ENCODE measurements at places on chromosomes 12 and 14. TPM values are rescaled to one million over a fixed set of nuclear protein-coding genes. Genes with fewer than 3 reads are reported as not detected.

GRCh38 chr12:74490390-74491064 lies 47.1 kb upstream of the ATXN7L3B start:
- DNase-seq, result no peak

DNA sequence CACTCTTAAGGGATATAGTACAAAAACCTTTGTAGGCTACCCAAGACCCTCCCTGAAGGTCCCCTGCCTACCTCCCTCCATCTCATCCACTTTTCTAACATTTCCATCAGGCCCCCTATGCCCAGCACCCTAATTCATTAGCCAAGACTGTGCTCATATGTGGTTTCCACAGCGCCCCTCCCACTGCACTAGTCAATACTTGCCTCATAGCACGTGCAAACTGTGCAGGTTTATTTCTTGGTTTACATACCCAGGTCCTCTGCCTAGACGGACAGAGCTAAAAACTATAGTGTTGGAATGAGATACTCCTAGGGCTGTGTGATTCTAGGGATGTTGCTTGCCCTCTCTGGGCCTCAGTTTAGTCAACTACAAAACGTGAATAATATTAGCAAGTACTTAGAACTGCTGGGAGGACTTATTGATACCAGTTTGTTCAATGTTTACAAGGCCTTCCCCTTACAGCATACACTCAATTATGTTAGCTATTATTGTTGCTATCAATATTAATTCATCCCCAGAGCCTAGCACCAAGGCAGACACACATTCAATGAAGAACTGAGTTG lies 50.4 kb downstream of the NUAK1 start:
- no peak for DNase-seq

DNA sequence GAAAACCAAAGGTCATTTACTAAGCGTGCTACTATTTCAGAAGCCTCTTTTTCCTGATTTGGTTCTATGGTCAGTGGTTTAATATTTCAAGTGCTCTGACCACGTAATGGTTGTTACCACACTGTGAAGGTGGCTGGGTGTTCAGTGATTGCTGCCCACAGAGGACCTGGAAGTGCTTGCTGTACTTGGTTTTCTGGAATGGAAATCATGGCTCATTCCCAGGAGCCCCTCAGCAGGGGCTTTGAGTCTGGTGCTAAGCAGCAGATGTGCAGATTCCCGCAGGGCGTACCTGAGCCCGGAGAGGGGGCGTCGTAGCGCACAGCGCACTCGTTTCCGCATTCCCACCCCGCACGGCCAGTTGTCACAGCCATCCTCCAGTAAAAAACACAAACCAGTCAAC lies 50.5 kb downstream of the TRAF3 start:
- DNase-seq, result no peak

- no peak for DNase-seq
Observed at GRCh38 chr12:32183650-32184049, 77.0 kb downstream of the BICD1 start.

DNA sequence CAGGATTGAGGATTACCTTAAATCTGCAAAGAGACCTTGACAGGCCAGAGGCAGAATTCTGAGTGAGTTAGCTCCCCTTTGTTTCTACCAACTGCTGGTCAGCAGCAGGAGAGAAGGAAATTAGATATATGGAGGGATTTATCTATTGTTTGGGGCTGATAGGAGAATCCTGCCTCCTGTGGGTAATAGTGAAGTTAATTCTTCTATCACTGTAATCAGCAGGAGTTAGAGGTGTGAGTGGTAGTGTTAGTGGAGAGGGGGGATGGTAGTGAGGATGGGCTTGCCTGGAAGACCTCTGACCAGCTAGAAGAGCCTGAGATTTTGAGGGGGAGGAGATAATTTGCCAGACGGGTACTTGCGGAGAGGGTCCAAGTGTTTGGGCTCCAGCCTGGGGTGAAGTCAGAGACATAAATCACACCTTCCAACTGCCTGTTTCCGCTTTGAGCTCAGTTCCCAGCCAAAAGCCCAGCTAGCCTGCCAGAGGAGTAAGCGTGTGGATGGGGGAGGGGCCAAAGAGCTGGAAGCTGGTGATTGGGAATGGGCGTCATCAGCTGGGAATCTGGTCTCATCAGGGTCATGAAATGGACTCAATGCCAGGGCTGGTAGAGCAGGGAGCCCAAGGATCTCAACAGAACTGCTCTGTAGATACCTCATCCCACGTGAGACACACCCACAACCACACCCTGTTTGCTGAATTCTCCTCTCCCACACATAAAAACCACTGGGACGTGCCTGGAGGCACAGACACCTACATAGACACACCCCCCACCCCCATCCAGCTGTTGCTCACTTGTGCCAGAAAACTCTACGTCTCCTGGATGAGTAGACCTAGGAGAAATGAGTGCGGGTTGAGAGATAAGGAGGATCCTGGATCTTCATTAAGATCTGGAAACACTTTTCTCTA lies 13.1 kb upstream of the ITGA5 start:
- no peak for DNase-seq

GRCh38 chr14:61877035-61877390 lies 114.8 kb downstream of the SNAPC1 start:
- DNase-seq, result no peak

DNA sequence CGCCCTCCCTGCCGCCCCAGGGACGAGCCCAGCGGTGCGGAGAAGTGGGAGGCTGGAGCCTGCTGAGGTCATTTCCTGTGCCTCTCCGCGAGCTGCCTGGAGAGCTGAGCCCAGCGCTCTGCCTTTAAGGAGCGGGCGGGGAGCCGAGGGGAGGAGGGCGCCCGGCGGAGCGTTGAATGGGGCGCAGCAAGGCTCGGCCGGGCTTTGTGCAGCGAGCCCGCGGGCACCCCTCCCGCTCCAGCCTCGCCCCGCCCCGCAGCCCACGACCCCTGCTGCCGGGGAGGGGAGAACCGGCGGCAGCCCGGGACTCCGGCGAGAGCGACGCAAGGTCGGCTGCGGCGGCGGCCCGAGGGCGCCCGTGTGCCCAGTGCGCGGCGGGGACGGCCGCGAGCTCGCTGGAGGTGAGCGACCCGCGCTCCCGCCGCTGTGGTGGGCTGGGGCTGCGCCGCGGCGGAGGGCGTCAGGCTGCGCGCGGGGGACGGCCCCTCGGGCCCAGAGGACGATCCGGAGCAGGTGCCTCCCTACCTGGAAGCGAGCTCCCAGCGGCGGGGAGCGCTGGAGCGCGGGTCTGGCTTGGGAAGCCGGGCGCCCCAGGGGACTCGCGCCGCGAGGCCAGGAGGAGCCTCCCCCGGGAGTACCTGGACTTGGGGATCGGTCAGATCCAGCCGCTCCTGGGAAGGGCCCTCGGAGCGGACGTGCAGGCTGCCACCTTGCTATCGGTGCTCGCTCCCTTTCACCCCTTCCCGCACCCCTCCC lies at the start of gene PLEKHH1:
Gene PLEKHH1, plus strand, starts transcription at position 293 of the 756 bp plus-strand sequence. CDS start 8,578 bp downstream, outside the sequence.
- peak; percentile 81 for DNase-seq

- no peak for DNase-seq
Observed at GRCh38 chr14:93116676-93117200, 1.0 kb upstream of the ITPK1 start.

DNA sequence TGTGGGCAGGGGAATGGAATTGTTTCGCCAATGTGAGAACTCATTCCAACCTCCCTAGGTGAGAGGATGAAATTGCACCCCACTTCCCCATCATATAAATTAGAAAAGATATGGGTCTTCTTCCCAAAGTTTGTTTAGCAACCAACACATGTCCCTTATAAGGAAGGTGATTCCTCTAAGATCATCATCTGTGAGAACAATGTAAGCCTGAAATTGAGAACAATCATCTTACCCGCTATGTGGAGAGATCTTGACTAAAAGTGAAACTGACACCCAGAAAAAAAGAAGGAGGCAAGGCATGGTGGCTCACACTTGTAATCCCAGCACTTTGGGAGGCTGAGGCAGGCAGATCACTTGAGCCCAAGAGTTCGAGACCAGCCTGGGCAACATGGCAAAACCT lies 173.2 kb upstream of the HMGA2 start:
- no peak for DNase-seq

DNA sequence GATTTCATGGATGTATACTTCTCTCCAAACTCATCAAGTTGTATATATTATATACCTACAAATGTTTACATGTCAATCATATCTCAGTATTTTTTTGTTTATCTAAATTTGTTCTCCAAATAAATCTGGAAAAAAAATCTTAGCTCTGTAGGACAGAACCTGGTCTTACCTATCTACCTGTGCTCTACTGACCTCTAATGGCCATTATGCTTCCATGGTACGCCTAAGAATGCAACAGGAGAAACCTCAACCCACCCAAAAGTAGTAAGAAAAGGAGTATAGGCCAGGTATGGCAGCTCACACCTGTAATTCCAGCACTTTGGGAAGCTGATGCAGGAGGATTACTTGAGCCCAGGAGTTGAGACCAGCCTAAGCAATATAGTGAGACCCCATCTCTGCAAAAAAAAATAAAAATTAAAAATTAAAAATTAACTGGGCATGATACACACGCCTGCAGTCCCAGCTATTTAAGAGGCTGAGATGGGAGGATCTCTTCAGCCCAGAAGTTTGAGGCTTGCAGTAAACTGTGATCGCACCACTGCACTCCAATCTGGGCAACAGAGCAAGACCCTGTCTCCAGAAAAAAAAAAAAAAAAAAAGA lies 8.7 kb downstream of the OR11H4 start:
- no peak for DNase-seq

- no peak for DNase-seq
Observed at GRCh38 chr12:19971361-19972280, 396.7 kb upstream of the PDE3A start.

GRCh38 chr14:42378880-42379279 lies 772.2 kb downstream of the LRFN5 start:
- DNase-seq, result no peak

DNA sequence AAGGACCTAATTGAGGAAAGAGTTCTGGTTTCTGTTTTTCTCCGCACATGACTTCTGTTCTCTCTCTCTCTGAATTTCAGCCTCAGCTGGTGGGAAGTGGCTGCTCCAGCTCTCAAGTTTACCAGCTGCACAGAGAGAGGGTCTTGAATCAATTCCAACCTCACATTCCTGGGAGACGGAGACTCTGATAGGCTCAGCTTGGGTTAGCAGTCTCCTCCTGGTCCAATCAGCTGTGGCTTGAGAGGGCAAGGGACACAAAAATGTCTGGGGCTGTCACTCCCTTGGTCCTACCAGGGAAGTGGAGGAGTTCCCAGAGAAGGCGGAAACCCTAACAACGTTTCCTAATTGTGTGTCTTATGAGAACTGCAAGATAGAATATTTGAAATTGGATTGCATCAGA lies 7.0 kb downstream of the CCDC63 start:
- DNase-seq, result peak; percentile 56

- DNase-seq, result no peak
Observed at GRCh38 chr14:54465654-54466053, 23.1 kb downstream of the GMFB start.

DNA sequence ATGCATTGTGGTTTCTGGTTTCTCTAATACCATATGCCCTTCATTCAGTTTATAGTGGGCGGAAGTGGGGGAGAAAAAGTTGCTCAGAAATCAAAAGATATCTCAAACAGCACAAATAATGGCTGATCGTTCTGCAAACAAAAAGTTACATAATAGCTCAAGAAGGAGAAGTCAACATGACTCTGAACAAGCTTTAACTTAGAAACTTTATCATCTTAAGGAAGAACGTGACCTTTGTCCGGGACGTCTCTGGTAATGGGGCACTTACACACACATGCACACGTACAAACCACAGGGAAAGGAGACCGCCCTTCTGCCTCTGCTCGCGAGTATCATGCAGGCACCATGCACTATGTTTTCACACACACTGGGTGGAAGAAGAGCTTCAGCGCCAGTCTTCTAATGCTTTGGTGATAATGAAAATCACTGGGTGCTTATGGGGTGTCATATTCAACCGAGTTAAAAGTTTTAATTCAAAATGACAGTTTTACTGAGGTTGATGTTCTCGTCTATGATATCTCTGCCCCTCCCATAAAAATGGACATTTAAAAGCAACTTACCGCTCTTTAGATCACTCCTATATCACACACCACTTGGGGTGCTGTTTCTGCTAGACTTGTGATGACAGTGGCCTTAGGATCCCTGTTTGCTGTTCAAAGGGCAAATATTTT lies 4.7 kb downstream of the FOS start:
- DNase-seq, result no peak

DNA sequence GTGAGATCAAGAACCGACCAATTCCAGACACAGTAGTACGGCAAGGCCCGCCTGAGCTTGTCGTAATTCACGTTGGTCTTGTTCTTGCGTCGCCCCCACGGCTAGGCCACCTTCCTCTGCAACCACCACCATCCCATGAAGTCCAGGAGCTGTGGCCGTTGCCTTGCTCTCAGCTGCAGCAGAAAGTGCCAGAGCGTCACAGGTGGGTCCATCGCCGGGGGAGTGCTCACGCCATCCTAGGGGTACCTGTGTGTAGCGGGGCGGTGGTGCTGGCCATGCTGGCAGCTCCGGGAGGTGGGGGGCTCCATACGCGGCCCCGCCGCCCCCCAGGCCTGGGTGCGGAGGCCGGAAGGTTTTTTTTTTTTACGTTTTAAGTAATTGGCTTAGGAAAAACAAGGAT lies 23.1 kb downstream of the TMEM121 start:
- DNase-seq, result no peak

DNA sequence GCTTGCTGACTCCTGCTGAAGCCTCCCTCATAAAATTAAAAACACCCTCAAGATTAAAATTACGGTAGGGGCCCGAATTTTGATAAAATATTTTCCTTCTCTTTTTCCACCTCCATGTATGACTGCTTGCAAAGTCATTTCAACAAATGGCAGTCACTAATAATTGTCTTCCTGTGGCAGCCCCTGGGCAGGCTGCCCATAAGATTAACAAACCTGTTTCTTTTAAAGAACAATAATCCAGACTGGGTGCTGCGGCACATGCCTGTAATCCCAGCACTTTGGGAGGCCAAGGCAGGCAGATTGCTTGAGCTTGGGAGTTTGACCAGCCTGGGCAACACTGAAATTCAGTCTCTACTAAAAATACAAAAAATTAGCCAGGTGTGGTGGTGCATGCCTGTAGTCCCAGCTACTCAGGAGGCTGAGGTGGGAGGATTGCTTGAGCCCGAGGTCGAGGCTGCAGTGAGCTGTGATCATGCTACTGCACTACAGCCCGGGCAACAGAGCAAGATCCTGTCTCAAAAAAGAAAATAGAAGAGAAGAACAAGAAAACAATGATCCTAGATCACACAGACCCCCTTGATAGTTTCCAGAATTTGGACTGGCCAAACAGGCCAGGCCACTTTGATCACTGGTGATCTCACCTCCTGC lies 8.7 kb downstream of the SAV1 start:
- DNase-seq, result no peak

GRCh38 chr12:105854071-105854470 lies 284.7 kb downstream of the NUAK1 start:
- no peak for DNase-seq

The FOXN4 gene
- polyA plus RNA-seq, result 0.24 TPM

The KRT2 gene
- 0.08 TPM for polyA plus RNA-seq

The EXD2 gene
- polyA plus RNA-seq, result 17.0 TPM

The C12orf50 gene
- polyA plus RNA-seq, result 0.16 TPM

The ADAM20 gene
- polyA plus RNA-seq, result not detected

The TAS2R42 gene
- polyA plus RNA-seq, result not detected

The KCNH3 gene
- polyA plus RNA-seq, result 1.2 TPM

The KLRK1 gene
- polyA plus RNA-seq, result 0.42 TPM

The NGB gene
- polyA plus RNA-seq, result not detected

The REP15 gene
- 2.2 TPM for polyA plus RNA-seq
